ENCODE measurements at places on chromosomes 5 and 9.

GRCh38 chr9:108645520-108645919 is 210.3 kb downstream of the ACTL7B start:
- DNase-seq, result no peak

- no peak for DNase-seq
These were observed 128.2 kb upstream of the SEMA6A start for GRCh38 chr5:116702776-116703175.

GRCh38 chr9:137321726-137322361 is 19.8 kb upstream of the NRARP start:
- DNase-seq, result no peak

GRCh38 chr9:4583001-4583400 is 79.1 kb upstream of the PLPP6 start:
- DNase-seq, result no peak

DNA sequence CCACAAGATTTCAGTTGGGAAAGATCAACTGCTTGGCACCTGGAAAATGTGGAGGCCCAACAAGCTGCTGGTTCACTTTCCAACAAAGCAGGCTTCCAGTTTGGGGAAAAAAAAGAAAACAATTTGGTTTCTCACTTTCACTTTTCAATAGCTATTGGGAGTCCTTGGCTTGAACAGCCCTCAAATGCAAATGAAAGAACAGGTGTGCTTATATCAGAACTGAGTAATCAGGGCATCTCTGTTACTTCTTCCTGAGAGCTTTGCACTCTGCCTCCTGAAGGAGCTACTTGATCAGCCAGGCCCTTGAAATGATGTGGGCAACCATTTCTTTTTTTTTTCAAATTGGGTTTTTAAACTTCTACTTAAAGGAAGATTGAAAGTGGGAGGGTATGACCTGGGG is 73.5 kb downstream of the MFAP3 start:
- no peak for DNase-seq

- no peak for DNase-seq
These were observed 33.3 kb downstream of the TAS2R1 start for GRCh38 chr5:9596824-9597223.

GRCh38 chr5:91635950-91636734 is 253.0 kb upstream of the ARRDC3 start:
- no peak for DNase-seq

- no peak for DNase-seq
These were observed 73.4 kb upstream of the ATG10 start for GRCh38 chr5:81898403-81898802.

DNA sequence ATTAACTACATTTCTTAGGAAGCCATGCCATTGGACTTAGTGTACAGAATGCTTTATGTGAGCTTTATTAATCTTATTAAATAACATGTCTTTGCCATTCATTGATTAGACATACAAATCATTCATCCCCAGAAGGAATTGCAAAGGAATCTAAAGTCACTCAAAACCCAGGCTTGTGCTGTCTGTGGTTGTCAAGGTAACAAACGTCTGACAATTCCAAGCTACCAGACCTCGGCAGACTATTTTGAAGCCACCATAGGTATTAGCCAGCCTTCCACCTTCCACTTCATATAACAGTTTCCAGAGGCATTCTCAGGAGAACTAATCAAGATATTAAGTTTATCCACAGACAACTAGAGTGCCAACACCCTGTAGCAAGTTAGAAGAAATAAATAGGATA is 135.2 kb upstream of the TUSC1 start:
- no peak for DNase-seq

DNA sequence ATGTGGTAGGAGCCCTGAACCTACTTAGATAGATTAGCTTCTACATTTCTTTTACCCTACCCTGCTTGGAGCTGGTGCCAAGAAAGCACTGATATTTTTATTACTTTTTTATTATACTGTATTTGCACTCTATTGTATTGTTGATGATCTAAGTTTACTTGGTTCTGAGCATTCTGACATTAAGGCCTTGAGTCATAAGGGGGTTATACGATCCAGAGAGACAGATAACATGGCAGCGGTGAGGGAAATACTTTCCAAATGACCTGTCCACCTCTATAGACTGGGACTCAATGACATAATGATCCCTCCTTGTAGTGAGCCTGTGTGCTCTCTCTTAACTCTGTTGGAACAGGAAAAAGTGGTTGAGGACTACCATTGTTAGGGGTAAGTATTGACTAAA is 176.3 kb downstream of the MAN2A1 start:
- no peak for DNase-seq

DNA sequence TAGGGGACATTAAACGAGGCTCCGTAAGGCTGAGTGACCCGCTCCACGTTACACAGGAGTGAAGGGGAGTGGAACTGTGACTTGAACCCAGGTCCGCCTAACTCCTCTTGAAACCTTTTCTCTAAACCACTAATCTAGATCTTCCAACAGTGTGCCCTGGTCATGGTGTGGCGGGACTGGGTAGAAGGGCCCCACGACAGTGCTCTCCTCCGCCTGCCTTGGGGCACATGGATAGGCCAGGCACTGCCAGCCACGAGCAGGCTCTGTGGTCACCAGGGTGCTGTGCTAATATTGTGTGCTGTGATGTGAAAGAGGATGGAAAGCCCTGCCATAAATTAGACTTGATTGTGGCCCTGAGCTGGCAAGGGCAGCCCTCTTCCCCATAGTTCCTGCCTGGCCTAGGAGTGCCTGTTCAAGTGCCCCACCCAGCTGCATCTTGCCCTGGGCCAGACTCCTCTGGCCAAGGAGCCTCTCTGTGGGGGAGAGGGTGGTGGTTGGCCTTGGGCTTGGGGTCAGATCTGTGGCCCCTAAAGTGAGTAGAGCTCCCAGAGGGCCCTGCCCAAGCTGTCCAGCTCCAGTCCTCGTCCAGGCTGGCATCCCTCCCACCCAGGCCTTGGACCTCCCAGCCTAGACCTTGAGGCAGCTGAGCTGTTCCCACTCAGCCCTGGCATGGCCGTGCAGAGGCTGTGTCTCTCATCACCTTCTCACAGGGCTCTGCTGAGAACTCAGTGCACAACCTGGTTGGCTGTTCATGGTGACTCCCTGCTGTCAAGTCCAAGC is 67.8 kb upstream of the TBC1D2 start:
- DNase-seq, result no peak

- DNase-seq, result no peak
These were observed 85.2 kb upstream of the TNC start for GRCh38 chr9:115202960-115203751.

DNA sequence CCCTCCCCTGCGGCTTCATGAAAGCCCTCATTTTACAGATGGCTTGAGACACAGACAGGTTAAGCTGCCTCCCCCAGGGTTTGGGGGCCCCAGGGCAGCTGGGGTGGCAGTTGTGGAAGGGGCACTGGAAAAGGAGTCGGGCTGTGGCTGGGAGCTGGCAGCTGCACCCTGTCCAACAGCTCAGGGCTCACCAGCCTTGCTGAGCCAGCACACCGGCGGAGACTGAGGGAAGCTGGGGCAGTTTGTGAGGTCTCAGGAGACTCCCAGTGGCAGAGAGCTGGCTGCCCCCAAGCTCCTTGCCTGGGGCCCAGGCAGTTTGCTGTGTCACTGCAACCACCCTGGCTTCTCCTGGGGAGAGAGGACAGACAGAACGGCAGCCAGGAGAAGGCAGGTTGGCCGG is 34.8 kb upstream of the RAPGEF1 start:
- no peak for DNase-seq

DNA sequence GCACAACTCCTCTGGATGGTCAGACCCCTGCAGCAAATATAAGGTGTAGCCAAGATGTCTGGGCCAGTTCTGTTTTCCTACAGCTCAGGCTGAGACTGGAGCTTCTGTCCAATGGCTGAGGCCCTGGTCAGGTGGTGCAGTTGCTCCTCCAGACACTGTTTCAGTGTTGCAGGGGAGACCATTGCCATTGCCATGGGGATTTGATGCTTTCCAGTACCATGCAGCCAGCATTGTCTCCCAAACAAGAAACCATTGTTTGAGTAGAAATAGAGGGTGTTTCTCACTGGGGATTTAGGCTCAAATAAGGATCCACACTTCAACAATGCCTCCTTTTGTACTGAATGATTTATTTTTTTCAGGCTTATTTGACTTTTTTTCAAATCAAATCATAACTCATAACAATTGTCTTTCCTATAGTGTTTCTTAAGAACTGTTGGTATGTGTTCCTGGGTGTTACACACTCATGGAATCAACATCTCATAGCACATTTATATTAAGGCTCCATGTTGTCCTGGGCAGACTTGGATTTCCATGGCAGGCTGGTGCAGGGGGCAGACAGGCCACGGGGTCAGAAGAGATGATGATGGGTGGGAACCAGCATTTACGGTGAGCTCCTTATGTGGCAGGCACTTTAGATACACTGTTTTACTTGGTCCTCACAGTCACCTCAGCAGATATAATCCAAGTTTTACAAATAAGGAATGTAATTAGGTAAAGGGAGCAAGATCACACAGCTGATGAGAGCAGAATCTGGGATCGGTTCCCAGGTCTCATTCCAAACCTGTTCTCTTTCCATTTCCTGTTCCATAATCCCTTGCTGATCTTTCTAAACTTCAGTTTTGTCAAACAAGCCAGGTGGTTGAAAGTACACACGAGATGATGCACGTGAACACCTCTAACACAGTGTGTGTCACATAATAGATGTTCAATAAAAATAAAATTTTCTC is 95.9 kb upstream of the GNAQ start:
- DNase-seq, result no peak

DNA sequence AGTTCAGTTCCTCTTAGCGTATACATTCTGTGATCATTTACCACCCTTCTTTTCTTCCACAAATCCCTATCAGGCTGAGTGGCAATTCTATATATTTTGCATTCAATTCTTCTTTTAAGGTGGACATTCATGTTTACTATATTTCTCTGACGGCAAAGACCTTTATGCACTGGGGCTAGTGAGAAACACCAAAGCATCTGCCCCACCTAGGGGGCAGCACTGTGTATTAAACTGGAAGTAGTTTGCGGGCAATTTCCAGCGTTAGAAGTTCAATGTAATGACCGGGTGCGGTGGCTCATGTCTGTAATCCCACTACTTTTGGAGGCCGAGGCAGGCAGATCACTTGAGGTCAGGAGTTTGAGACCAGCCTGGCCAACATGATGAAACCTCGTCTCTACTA is 27.9 kb upstream of the FBXL7 start:
- DNase-seq, result no peak

DNA sequence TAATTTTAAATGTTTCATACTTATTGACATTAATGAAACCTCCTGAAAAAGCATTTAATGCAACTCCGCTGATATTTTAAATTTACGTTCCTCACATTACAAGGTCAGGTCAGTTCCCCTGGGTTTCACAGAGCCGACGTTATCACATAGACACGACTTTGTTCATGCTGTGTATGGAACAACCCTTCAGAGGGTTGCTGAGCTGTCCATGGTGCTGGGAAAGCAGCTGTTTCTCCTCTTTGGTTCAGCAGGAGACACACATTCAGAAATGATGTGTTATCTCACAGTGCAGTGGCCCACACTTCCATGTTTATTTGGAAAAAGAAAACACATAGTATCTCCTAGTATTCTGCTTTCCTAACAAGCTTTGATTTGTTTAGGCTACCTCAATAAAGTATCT is 53.5 kb downstream of the PPP2R2B start:
- no peak for DNase-seq

- no peak for DNase-seq
These were observed 149.7 kb upstream of the ZNF366 start for GRCh38 chr5:72656756-72657513.

DNA sequence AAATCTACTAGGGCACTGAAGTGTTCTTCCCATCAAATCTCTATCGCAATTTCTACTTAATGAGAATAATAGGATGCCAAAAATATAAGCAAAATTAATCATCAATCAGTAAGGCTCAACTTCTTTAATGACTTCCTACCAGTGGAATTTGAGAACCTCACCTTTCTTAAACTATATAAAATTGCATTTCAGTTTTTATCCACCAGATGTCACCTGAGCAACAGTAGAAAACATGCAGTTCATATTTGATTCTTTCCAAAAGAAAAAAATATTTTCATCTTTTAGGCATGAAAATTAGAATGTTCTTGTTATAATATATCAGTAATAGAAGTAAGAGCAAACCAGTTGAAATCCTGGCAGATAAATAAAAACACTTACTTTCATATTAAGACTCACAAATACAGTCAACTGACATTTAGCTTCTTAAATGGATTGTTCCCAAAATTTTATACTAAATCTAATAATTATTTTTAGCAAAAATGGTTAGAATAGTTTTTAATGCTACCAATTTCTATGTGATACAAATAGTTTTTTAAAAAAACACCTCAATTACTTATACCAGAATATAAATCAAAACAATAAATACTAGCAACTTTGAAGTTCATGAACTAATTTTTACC is 13.4 kb upstream of the CCDC112 start:
- no peak for DNase-seq

DNA sequence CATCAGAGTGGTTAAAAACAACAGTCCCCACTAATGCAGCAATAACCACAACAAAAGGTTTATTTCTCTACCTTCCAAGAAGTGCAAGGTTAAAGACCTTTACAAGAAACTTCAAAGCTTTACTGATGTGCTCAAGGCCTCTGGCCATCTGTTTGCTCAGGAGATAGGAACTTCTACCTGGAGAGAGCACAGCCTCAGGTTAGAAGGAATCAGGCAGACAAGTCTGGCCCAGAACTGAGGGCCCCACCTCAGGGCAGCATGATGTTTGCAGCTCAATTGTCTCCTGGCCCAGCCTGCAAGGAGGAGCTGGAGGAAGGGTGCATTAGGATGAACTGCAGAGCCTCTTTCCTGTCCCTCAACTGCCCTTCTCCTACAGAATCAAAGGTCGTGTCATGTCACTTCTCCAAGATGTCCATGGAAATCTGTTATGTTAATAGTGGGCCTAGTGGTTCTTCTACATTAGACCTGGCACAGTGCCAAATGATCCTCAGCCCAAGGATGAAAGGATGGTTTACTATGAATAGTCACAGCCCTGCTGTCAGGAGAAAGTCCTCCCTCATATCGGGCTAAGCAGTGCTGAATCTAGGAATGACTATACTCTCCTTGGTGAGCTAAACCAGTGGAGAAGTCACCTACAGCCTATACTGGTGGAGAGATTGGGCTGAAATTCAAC is 98.9 kb upstream of the NTRK2 start:
- no peak for DNase-seq

- no peak for DNase-seq
These were observed 9.0 kb downstream of the CREBRF start for GRCh38 chr5:173065155-173065554.

GRCh38 chr5:85841653-85842052 is 776.1 kb upstream of the COX7C start:
- no peak for DNase-seq

- DNase-seq, result no peak
These were observed 64.9 kb downstream of the SUSD1 start for GRCh38 chr9:112110094-112110776.

GRCh38 chr9:21096172-21096900 is 18.6 kb upstream of the IFNB1 start:
- peak; percentile 42 for DNase-seq
